Heart left ventricle (tissue), 16 donors: ENCODE measurements at places on chromosomes 1 and 21.

GRCh38 chr21:35015435-35016024 lies 33.6 kb downstream of the RUNX1 start:
- DNase-seq, result no peak

- no peak for DNase-seq
Observed at GRCh38 chr1:68330391-68330790, 98.1 kb upstream of the WLS start.

GRCh38 chr1:47325528-47325927 lies 8.1 kb upstream of the CMPK1 start:
- DNase-seq, result no peak

- no peak for DNase-seq
Observed at GRCh38 chr1:30323841-30324240, 399.5 kb downstream of the MATN1 start.

DNA sequence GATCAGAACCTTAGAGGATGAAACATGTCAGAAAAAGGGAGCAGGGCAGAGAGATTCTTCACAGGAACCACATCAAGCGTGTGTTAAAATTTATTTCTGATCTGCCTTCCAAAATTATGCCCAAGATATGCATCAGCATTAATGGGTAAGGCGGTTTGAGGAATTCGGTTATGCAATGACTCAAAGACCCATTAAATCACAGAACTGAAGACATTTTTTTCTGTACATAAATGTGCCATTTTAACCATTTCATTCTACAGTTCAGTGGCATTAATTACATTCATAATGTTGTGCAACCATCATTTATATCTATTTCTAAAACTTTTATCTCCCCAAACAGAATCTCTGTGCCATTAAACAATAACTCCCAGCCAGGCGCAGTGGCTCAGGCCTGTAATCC lies 43.4 kb downstream of the CNST start:
- no peak for DNase-seq

GRCh38 chr1:20124456-20125057 lies 5.2 kb upstream of the PLA2G2D start:
- DNase-seq, result no peak

- DNase-seq, result no peak
Observed at GRCh38 chr1:217668351-217668940, 37.3 kb downstream of the SPATA17 start.

GRCh38 chr1:195791796-195792195 lies 816.4 kb downstream of the KCNT2 start:
- DNase-seq, result no peak

GRCh38 chr21:32917362-32918135 lies 108.2 kb upstream of the OLIG2 start:
- DNase-seq, result no peak
